ENCODE measurements at places on chromosomes 4 and X. TPM values are rescaled to one million over a fixed set of nuclear protein-coding genes. Genes with fewer than 3 reads are reported as not detected.

Gene ERCC6L
- polyA plus RNA-seq, result 2.4 TPM

Gene DDX53
- polyA plus RNA-seq, result not detected

Gene CD38
- 1.1 TPM for polyA plus RNA-seq

Gene SPANXD
- polyA plus RNA-seq, result not detected

Gene HPGDS
- polyA plus RNA-seq, result 2.6 TPM

Gene CFP
- polyA plus RNA-seq, result 1.1 TPM

Gene P2RY4
- not detected for polyA plus RNA-seq
